Activated B cell treated with CpG ODN at 0.5 μM for 24 hours (primary cell): ENCODE measurements at places on chromosomes 7 and 10. TPM values are rescaled to one million over a fixed set of nuclear protein-coding genes. Genes with fewer than 3 reads are reported as not detected.

The FRAT1 gene
- 6.9 TPM in 2 replicates for total RNA-seq

The CRYGN gene
- total RNA-seq: not detected in 2 replicates

The TMEM236 gene
- 0.09 and 0.10 TPM in 2 replicates for total RNA-seq

The PIK3CG gene
- 62.0 and 63.6 TPM in 2 replicates for total RNA-seq

- H3K27ac ChIP-seq: no peak overlapping the region
- no peak for DNase-seq
- H3K4me1 ChIP-seq: peaks cover 3% of the 10 kb centered on the region
These were observed 25.8 kb downstream of the ESYT2 start for GRCh38 chr7:158803367-158803969.

DNA sequence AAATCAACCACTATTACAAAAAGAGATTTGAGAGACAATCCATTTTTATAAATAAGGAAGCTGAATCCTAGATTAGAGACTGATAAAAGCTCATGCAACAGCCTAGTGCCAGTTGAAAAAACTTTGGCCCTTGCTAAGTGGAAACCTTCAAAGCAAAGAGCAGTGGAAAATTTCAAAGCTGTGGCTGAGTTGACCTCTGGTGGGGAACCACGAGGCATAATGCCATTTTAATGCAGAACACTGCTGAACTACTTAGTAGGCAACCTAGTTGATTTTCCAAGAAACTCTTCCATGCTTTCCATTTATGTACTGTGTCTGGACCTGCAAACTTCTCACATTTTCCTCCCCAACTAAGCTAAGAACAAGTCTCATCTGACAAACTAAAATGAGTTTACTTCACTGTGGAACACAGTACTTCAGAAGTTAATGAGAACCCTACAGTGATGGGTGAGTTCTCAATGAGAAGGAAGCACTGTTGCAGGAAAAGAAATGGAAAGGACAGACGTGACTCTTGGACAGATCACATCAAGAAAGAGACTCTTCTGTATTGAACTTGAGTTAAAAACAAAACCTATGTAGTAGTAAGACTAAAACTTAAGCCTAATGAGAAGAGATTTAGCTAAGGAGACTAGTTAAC lies 19.5 kb downstream of the FZD9 start:
- no peak overlapping the region for H3K4me3 ChIP-seq
- H3K27me3 ChIP-seq: no peaks in the 10 kb centered on the region
- H3K27ac ChIP-seq: no peak overlapping the region
- DNase-seq: no peak

DNA sequence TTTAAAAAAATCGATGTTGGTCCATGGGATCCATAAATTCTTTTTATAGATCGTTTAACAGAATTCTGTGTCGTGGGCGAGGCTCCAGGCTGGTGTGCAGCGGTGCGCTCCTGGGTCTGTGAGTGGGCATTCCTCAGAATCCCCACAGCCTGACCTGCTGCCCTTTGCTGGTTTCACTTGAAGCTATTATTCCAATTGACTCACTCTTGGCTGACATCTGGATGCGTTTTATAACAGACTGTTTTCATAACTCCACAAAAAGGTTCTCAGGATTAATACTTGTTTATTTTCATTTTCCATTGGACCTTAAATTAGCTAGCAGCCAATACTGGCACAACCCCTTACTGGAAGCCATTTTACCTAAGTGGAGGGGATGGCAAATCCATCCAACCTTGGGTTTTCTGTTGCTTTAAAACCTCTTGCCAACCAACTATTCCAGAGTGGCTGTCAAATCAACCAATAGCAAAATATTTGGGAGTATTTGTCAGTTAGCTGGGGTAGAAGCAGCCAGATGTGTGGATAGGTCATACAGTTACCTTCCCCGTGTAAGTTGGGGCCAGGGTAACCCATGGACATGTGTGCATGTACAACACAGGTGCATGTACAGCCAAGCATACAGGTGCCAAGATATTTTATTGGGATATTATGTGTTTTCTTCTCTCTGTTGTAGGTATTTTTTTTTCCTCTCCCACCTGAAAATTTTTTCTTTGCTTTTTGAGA lies 160.7 kb upstream of the ZNF32 start:
- no peak overlapping the region for H3K4me3 ChIP-seq
- DNase-seq: no peak
- no peaks in the 10 kb centered on the region for H3K27me3 ChIP-seq
- H3K27ac ChIP-seq: no peak overlapping the region

- no peaks in the 10 kb centered on the region for H3K4me1 ChIP-seq
- H3K4me3 ChIP-seq: no peak overlapping the region
- DNase-seq: no peak
- no peaks in the 10 kb centered on the region for H3K27me3 ChIP-seq
- H3K27ac ChIP-seq: no peak overlapping the region
- H3K36me3 ChIP-seq: no peaks in the 10 kb centered on the region
These were observed 203.0 kb downstream of the CNTNAP2 start for GRCh38 chr7:146319629-146320028.
